ENCODE measurements at places on chromosomes 6 and 20. TPM values are rescaled to one million over a fixed set of nuclear protein-coding genes. Genes with fewer than 3 reads are reported as not detected.

The C6orf163 gene
- 1.7 TPM for total RNA-seq

DNA sequence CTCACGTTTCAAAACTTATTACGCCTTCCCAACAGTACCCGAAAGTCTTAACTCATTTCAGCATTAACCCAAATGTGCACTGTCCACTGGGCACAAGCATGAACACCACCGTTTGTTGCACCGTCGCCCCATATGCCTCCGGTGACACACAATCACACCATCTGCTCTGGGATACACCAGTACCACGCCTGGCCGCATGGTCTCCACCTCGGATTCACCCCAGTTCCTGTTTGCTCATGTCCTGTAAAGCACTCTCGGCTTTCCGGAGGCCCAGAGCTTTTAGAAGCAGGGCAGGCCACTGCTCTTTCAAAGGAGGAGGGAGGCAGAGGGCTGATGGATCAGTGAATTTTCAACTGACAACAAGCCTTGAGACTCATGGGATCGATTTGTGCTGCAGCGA is 1570.0 kb upstream of the DEFB115 start:
- no peak for DNase-seq

DNA sequence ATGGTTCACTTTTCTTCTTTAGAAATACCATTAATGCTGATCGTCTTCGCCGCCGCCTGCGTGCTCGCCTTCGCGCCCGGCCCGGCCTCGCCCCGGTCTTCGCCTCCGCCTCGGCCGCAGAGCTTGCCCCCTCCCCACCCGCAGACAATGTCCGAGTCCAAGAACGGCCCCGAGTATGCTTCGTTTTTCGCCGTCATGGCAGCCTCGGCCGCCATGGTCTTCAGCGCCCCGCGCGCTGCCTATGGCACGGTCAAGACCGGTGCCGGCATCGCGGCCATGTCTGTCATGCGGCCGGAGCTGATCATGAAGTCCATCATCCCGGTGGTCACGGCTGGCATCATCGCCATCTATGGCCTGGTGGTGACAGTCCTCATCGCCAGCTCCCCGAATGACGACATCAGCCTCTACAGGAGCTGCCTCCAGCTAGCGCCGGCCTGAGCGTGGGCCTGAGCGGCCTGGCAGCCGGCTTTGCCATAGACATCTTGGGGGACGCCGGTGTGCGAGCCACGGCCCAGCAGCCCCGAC is 4.8 kb upstream of the PRPH2 start:
- DNase-seq: peak; percentile 75

The PPP1R16B gene
- total RNA-seq: 6.9 TPM

GRCh38 chr6:109795994-109796555 is 105.0 kb downstream of the FIG4 start:
- no peak for DNase-seq

The BMP2 gene
- total RNA-seq: 2.6 TPM

DNA sequence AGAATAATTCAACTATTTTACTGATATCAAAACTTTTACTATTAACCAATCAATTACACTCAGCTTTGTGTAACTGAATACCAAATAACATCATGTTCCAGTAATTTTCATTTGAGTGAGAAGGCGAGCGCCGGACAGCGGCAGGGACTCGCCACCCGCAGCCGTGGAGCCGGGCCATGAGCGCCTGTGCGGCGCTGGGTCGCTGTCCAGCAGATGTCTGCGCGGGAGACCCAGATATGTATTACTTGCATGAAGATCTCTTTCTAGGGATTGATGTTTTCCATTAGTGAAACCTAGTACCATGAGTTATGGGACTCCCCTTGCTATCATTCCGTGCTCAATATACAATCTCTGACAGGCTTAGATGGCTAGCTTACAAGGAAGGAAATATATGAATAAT is 245.1 kb upstream of the PRSS16 start:
- DNase-seq: no peak

GRCh38 chr6:83824388-83824801 is 28.8 kb upstream of the RIPPLY2 start:
- no peak for DNase-seq

The RGS17 gene
- total RNA-seq: 0.38 TPM

GRCh38 chr6:13237318-13237717 is 91.0 kb downstream of the TBC1D7 start:
- no peak for DNase-seq

- no peak for DNase-seq
Measured at GRCh38 chr20:33359399-33360261, 41.7 kb downstream of the CDK5RAP1 start.

DNA sequence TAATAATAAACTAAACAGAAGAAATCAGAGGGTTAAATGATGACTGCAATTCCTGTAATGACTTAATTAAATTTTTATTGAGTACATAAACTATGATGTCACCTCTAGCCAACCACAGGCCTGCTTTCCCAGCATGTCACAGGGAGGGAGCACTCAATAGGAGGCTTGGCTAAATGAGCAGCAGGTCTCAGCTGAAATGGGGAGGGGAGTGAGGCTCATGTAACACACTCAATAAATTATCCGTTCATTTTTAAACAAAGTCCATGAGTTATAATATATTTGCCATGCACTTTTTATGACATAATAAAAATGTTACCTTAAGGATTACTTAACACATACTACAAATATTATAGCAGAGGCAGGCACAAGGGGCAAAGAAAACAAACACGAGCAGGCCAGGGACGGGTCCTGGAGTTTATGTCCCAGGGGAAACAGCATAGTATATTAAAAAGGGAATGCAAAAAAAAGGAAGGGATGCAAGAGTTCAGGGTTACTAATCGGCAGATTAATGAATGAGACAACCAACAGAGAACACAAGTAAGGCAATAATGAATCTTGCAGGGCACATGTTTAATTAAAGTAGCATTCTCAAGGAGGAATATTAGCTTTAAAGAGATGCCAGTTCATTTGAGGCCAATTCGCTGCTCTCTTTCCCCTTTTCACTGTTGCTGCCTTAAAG is 27.1 kb upstream of the FAM83C start:
- DNase-seq: no peak

GRCh38 chr6:3368685-3369084 is 88.2 kb downstream of the SLC22A23 start:
- DNase-seq: no peak

The NKAPL gene
- total RNA-seq: 8.4 TPM

Measured in heart left ventricle (tissue), 16 donors.